Fibroblast of skin of left biceps (primary cell): ENCODE measurements at places on chromosomes 2 and 18.

- no peak for DNase-seq
Observed at GRCh38 chr18:44725300-44726058, 44.8 kb downstream of the SETBP1 start.

DNA sequence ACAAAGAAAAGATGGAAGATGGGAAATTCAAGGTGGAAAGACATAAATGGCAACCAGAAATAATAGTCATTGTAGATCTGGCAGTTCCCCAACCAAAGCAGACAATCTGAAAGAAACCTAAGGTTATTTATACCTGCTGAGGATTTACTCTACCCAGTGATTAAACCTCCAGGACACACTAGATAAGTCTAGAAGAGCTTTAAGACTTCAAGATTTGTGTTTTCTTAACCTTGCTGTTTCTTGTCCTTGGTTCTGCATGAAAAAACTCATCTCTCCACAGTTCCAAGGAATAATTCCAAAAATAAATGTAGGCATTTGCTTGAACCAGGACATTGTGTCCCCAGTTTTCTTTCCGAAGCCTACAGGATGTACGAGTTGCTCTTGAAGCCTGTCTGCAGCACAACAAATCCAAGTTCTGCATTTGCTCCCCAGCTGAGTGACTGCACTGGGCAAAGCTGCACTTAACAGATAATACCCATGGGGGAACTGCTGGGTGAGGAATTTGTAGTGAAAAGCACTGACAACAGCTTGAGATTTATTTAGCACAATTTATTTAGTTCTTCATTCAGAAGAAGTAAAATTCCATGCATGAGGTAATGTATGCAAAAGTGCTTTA, 19.8 kb downstream of the DTNA start:
- no peak for DNase-seq

DNA sequence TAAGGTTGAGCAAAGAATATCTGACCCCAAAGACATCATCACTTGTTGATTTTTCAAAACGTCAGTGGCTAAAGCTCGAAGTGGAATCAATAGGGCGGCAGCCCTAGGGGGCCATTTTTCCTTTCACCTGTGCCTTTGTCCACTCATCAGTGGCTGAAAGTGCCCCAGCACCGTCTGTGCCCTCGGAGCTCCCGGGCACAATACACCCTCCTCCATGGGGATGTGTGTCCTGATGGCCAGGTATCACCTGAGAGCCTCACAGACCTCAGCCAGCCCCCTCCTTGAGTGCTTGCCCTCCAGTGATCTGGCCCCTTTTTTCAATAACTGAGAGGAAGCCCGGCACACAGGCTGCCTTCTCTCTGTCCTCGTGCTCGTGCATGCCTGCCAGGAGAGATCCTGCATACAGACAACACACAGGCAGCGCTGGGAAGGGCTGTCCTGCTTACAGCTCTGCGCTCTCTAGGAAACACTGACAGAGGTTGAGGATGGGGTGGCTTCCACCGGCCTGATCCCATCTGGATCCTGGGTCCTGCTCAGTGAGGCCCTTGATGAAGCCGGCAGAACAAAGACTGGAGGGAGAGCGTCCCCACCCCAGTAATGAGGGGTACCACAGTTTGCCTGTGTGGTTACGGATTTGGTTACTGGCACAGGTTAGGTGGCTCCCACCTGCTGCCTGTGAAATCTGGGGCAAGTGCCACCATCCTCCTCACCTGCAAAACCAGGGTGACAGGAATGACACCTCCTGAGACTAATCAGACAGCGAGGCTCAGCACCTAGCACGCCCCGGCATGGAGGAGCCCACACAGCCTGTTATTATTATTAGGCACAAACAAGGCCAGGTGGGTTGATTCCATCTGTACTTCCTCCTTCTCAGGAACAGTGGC, 197.5 kb upstream of the RAB6C start:
- no peak for DNase-seq

- no peak for DNase-seq
Observed at GRCh38 chr2:78993518-78994148, 31.9 kb upstream of the REG3G start.

- DNase-seq, result no peak
Observed at GRCh38 chr2:42169874-42170521, 845 bp downstream of the EML4 start.

- DNase-seq, result no peak
Observed at GRCh38 chr2:1835581-1836201, 91.4 kb upstream of the PXDN start.

- DNase-seq, result no peak
Observed at GRCh38 chr2:54330926-54331835, 75.2 kb upstream of the TSPYL6 start.

DNA sequence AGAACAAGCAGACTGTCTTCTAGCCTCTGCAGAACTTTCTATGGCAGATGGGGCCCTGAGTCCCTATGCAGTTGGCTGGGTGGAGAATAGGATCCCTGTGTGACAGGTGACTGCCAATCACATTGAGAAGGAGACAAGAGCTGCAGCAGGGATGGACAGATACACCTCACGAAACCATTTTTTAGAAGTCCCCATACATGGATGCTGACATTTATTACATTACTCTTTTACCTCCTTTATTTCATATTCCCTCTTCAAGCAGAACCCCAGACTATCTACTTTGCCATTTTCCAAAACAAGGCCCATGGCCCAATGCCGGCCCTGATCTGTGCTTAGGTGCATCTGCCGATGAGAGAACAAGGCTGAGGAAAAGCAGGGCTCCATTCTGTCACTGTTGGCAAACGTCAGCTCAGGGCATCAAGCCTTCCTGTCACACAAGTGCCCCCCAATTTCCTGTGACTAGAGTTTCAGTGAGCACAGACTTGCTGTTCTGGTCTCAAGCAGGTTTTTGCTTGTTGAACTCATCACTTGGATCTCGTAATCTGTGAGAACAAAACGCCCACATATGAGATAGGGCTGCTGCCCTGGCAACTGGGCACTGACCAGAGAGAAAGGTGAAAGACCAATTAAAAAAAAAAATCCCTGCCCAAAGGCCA, 35.8 kb downstream of the LOXHD1 start:
- DNase-seq, result no peak

GRCh38 chr2:48792030-48792429, 36.5 kb upstream of the LHCGR start:
- DNase-seq, result no peak
